Stimulated activated CD4-positive, alpha-beta T cell treated with anti-CD3 and anti-CD28 coated beads, TNF-alpha, amount 100 ng/mL, for 48 hours (primary cell): ENCODE measurements at places on chromosomes 6 and 20.

DNA sequence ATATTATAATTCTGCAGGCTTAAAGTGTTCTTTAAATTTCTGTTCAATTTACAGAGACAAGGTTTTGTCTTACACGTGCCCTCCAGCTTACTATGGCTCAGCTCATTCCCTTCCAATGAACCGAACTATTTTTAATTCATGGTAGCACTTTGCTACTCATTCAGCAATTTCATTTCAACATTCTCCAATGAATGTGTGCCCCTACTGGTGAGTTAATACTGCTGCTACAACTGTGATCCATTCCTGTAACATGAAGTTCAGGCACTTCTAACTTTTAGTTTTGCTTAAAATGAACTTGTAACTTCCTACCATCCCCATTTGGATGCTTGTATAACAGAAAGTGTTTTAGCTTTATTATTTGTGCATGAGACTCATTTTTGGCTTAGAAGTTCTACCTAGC lies 99.7 kb downstream of the F13A1 start:
- DNase-seq: no peak

- no peak for DNase-seq
These were observed 652.3 kb upstream of the FLRT3 start for GRCh38 chr20:14989535-14990290.

DNA sequence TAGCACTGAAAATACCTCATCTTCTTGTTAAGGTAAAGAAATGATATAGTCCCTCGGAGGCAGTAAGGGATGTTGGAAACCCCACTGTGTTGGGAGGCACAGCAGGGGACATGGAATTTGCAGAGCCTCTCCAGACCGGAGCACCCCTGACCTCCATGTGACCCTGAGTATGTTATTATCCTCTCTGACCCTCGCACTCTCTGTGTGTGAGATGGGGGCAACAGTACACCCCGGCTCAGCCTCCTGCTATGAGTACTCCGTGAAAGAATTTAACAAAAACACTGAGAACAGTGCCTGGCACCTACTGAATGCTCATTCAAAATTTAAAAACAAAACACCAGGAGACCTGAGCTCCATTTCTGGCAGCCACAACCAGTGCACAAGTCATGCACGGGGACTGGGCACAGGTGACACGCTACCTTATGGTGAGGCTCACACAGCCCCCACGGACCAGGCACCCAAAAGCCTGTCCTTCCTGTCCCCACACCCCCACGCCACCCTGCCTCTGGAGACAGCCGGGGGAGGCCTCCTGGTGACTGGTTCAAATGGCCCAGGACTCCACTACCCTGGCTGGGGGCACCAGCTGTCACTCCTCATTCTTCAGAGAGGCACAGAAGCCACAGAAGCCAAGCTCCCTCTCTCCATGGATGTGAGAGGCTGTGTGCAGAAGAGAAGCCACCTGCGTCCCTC lies 6.1 kb downstream of the NINL start:
- no peak for DNase-seq

DNA sequence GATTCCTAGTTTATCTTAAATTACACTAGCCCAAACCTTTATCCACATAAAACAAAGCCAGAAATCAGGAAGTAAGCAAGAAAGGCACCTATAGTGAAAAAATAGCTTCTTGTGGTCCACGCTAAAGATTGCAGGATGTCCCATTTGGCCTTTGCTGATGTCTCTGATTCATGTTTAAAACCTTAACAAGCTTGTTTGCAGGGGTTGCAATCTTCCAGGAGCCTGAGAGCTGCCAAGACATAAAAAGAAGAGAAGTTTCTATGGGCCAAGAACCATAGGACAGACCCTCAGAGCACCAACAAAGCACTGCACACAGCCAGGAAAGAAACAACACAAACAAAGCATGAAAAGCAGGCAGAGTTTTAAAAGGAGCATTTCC lies 49.4 kb downstream of the ADAT2 start:
- no peak for DNase-seq

- DNase-seq: no peak
These were observed 141.8 kb downstream of the CDC5L start for GRCh38 chr6:44529146-44529905.

DNA sequence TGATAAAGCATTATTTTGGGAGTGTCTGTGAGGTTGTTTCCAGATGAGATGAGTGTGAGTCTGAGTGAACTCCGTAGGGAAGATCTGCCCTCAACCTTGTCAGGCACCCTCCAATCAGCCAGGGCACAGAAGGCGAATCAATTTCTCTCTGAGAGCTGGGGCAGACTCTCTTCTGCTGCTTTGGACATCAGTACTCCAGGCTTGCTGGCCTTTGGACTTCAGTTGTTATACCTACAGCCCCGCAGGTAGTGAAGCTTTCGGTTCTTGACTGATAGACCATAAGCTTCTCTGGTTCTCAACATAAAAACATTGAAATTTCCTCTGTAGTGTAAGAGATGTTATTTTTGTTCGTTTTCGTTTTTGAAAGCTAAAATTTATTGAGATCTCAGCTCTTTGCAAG lies 71.4 kb downstream of the MAFB start:
- DNase-seq: no peak

GRCh38 chr6:7905416-7905815 lies 5.2 kb downstream of the TXNDC5 start:
- DNase-seq: no peak

DNA sequence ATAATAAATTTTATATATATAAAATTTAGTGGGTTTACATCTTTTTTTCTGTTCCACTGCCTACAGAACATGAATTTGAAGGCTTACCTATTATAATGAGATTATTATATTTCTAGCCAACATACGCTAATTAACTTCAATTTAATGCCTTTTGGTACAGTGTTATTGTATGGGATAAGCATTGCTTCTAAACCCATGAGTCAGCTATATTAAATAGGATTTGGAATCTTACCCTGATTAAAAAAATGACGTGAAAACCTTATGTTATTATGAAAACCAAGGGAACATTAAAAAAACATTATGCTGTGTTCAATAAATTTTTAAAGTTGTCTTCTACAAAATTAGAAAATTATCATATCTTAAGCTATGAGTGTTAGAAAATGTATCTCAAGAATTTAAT lies 334.0 kb upstream of the RGS17 start:
- no peak for DNase-seq
